IMR-90 (cell line): ENCODE measurements at places on chromosomes 13 and 19. TPM values are rescaled to one million over a fixed set of nuclear protein-coding genes. Genes with fewer than 3 reads are reported as not detected.

Gene ITGBL1
- total RNA-seq, result 22.2 and 46.7 TPM in 2 replicates

GRCh38 chr19:11191273-11191755 is 6.0 kb downstream of the KANK2 start:
- H3K4me3 ChIP-seq, result no peak overlapping the region
- H3K27ac ChIP-seq, result no peak overlapping the region
- peak; percentile 63 for DNase-seq
- H3K4me1 ChIP-seq, result peaks cover 20% of the 10 kb centered on the region
- peaks cover 68% of the 10 kb centered on the region for H3K36me3 ChIP-seq

Gene FAM83E
- 0.36 and 0.56 TPM in 2 replicates for total RNA-seq

Gene CHST8
- total RNA-seq, result not detected in 2 replicates

Gene MKNK2
- total RNA-seq, result 20.8 and 21.9 TPM in 2 replicates

Gene TMEM91
- total RNA-seq, result 1.4 and 1.9 TPM in 2 replicates

- no peak overlapping the region for H3K27ac ChIP-seq
- no peaks in the 10 kb centered on the region for H3K36me3 ChIP-seq
- H3K4me1 ChIP-seq, result no peaks in the 10 kb centered on the region
Measured at GRCh38 chr19:1307320-1307719, 21.6 kb downstream of the EFNA2 start.

- H3K27ac ChIP-seq, result no peak overlapping the region
- no peak overlapping the region for H3K4me3 ChIP-seq
- H3K4me1 ChIP-seq, result no peaks in the 10 kb centered on the region
- H3K36me3 ChIP-seq, result no peaks in the 10 kb centered on the region
- DNase-seq, result no peak
Measured at GRCh38 chr13:80962855-80963254, 621.9 kb upstream of the SPRY2 start.

GRCh38 chr19:54439174-54439851 is 9.7 kb upstream of the LENG8 start:
- DNase-seq, result no peak
- H3K4me3 ChIP-seq, result no peak overlapping the region
- peaks cover 10% of the 10 kb centered on the region for H3K36me3 ChIP-seq
- no peaks in the 10 kb centered on the region for H3K4me1 ChIP-seq
- H3K27ac ChIP-seq, result no peak overlapping the region

Gene ARHGAP33
- 0.28 and 0.72 TPM in 2 replicates for total RNA-seq
